Stimulated activated CD4-positive, alpha-beta T cell treated with anti-CD3 and anti-CD28 coated beads, TNF-alpha, amount 100 ng/mL, for 1 hour (primary cell): ENCODE measurements at places on chromosomes 5 and 9.

DNA sequence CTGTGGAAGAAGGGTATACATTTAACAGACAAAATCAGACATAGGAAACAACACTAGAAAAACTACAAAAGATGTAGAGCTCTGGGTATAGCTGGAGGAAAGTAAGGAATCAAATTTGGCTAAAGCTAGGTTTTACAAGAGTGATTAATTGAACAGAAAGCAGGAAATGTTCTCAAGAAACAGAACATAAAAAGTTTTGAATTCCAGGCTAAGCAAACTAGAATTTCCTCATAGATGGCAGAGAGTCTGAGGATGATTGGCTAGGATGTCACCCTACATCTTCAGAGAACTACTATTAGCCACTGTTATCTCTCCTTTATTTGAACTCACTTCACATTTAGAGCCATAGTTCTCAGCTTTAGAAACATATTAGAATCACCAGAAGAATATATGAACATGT is 502.1 kb upstream of the PAPPA start:
- no peak for DNase-seq

GRCh38 chr9:343773-344172 is 129.1 kb downstream of the DOCK8 start:
- no peak for DNase-seq

DNA sequence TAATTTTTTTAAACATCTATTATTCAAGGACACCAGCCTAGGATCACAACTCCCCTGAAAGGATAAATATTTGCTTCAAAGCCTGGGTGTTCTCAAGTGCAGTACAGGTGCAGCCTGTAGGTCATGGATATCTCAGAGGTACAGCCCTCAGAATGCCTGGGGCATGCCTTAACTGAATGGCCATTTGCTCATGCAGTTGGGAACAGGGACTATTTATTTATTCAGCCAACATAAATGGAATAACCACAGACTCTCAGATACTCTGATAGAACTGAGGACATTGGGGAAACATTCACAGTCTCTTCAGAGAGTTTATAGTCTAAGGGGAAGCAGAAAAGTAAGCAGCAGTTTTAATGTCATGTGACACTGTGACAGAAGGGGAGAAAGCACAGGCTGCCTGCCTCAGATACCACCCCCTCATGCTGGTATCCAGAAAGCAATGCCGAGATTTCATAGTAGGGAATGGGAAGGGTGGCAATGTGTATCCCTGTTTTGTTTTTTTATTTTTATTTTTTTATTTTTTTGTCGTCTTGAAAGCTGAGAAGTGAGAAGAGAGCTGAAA is 112.6 kb downstream of the MACIR start:
- no peak for DNase-seq

- DNase-seq: no peak
Measured at GRCh38 chr5:137589185-137589584, 90.1 kb upstream of the SPOCK1 start.
